ENCODE measurements at places on chromosomes 3 and 15.

DNA sequence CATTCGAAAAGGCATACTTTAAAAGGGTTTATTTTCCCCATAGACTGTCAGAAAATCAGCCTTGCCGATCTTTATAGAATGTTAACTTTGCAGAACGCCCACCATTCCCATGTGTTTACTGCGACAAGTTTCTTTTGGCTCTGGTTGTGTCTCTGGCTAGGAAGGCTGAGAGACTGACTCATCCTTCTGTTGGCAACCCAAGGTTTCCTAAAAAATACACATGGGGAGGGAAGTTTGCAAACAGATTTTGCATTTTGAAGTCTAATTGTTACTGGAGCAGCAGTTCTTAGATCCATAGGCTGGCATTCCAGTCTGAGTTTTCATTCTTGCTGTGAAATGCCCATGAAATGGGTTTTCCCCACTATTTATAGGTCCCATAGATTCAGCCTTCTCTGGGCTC, 37.9 kb upstream of the MINAR1 start:
- no peak for DNase-seq

DNA sequence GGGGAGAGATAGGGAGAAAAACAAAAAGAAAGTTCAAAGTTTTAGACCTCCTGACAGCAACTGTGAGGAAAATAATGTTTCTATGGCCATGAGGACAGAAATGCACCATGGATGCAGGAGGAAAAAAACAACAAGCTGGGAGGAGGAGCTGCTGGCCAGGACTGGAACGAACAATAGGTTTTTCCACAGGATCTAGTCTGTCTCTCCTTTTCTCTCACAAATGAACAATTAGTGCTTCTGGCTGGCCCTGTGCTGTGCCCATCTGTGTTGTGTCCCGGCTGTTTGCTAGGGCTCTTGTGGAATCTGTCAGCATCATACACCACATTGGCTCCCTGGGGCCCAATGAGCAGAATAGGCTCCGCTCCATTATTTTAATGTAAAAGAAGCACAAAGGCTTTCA, 15.2 kb downstream of the GK5 start:
- DNase-seq, result no peak

DNA sequence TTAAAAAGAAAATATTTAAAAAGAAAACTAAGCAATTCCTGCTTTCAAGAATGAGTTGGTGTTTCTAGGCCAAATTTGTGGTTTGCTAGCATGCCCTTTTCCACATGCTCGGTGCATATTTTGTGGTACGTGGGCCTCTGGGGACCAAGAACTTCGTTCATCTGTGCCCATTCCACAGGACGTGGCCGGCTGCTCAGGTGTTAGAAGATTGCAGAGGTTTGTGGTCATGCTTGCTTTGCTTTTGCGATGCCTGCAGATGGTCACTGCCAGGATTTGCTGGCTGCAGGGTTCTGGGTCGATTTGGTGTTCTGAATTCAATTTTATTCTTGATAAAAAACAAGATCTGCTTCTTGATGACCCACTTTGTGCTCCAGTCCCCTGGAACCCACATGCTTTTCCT, 7.5 kb downstream of the PSTPIP1 start:
- no peak for DNase-seq

DNA sequence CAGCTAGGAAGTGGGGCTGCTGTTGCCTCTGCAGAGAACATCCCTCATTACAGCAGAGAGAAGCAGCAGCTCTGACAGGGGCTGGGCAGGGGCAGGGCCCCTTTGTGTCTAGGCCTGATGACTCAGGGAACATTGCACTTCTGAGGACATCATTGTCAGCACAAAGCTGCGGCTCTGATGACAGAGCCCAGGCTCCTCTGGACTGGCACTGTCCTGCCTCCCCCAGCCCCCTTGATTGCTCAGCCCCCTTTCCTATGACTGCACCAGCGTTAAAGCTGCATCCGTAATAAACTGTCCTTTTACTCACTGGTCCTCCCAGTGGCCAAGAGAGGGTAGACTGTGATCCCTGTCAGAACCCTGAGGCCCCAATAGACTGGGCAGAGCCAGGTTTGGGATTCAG, 18.3 kb downstream of the TRH start:
- DNase-seq, result no peak

DNA sequence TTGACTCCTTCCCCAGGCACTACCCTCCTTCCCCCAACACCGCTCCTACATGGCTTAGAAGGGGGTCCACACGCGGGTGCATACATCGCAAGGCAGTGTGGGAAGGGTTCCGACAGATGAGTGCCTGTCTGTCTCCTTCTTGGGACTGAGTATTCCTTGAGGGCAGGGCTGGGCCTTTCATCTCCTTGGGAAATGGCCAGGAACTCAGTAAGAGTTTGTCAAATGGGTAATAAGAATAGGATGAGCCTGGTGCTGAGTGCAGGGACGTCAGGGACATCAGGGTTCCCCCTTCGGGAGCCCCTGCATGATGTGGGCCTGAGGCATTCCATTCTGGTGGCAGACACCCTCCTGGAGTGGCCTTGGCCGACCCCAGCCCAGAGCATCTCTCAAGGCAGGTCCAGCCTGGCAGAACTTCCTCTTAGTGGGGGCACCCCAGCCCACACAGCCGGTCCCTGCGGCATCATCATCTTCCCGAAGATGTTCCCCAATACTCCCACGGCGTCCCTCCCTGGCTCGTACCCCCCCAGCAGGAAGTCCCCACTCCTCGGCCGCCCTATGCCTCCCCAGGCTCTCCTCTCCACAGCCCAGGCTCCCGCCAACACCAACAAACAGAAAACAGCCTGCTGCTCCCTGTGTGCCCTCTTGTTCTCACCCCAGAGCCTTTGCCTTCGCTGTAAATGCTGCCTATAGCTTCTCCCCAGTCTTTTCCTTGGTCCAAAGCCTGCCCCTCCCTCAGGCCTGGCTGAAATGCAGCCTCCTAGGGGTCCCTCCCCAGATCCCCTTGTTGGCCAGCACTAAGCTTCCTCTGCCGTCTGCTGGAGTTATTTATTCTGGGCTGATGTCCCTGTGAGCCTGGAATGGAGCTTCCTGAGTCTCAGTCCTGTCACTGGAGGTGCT, 67.5 kb upstream of the LCTL start:
- no peak for DNase-seq

DNA sequence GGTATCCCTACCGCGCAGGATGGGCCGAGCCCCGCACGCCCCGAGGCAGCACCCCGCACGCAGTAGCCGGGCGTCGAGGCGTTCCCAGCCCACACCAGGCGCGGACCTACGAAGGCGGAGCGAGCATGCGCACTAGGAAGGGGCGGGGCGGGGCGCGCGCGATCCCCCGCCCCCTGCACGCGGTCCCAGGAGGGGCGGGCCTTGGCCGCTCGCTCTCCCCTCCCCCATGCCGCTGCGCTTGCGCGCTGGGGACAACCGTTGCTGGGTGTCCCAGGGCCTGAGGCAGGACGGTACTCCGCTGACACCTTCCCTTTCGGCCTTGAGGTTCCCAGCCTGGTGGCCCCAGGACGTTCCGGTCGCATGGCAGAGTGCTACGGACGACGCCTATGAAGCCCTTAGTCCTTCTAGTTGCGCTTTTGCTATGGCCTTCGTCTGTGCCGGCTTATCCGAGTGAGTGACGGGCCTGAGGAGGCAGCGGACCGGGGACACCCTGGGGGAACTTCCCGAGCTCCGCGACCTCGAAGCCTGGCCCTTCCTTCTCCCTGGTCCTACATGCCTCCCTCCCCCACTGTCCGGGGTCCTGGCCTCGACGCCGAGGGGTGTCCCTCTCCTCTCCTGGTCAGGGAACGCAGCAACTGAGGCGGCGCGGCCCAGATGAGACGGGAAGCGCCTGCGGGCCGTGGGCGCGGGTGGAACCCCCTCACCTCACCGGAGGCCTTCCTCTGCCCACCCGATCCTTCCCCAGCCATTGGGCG, at the start of gene SPESP1:
Gene SPESP1 (plus strand): TSS at position 258 of the 755 bp plus-strand sequence. CDS start 129 bp downstream, at position 387.
- no peak for DNase-seq

DNA sequence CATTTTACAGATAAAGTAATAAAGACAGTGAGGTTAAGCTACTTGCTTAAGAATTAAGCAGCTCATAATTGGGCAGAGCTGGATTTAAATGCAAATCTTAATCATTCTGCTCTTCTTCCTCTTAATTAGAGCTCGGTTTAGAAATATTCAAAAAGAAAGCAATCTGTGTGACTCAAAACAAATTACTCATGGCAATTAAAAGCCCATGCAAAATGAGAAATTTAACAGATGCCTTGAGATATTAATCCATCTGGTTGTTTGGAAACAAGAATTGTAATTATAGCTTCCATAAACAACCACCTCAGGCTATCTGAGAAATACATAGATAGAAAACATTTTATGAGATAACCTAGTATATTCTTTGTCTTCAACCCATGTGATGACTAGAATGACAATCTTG, 44.2 kb upstream of the DCBLD2 start:
- DNase-seq, result no peak

DNA sequence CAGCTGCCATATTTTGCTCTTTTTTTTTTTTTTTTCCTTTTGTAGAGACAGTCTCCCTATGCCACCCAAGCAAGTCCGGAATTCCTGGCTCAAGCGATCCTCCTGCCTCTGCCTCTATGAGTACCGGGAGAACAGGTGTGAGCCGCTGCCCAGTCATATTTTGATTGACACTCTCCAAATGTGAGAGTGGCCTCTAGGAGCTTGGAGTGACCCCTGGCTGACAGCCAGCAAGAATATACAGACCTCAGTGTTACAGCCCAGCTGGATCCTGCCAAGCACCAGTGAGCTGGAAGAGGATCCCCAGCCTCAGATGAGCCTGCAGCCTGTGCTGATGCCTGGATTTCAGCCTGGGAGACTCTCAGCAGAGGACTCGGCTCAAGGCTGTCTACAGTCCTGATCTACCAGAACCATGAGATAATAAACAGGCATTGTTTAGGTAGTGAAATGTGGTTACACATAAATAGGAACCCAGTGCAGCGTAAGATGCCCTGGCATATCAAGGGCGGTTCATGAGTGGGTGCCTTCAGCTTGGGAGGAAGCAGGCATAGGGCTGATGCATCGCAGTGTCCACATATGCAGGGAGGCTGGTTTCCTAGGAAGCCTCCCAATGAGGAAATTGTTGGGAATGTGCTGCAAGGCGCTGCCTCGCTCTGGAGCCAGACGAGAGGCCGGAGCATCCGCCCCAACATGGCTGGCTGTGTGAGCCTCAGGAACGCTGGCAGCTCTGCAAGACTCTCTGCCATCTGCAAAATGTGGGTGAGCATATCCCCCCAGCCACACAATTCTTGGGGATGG, 38.9 kb upstream of the ATP10A start:
- DNase-seq, result no peak

DNA sequence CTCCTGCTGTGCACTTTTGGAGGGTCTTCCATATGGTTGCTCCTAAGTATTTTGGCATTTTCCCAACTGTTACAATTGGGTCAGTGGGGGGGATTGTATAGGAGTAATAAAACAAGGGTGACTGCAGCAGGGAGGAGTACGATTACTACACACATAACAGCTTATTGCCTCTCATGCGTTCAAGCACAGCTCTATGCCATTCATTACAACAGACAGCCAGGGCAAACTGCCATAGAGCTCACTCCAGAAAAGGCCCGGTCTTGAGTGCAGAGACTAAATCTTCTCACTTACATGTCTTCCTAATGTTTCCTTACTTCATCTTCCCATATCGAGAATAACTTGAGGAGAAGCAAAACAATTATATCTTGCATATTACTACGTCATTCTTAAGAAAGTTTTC, 1.4 kb upstream of the CHMP2B start:
- no peak for DNase-seq

GRCh38 chr3:143825513-143825912, 22.8 kb downstream of the SLC9A9 start:
- DNase-seq, result no peak

- DNase-seq, result no peak
Measured at GRCh38 chr3:52270252-52270754, 8.1 kb downstream of the WDR82 start.

- no peak for DNase-seq
Measured at GRCh38 chr15:27134481-27134880, 163.5 kb downstream of the GABRG3 start.

DNA sequence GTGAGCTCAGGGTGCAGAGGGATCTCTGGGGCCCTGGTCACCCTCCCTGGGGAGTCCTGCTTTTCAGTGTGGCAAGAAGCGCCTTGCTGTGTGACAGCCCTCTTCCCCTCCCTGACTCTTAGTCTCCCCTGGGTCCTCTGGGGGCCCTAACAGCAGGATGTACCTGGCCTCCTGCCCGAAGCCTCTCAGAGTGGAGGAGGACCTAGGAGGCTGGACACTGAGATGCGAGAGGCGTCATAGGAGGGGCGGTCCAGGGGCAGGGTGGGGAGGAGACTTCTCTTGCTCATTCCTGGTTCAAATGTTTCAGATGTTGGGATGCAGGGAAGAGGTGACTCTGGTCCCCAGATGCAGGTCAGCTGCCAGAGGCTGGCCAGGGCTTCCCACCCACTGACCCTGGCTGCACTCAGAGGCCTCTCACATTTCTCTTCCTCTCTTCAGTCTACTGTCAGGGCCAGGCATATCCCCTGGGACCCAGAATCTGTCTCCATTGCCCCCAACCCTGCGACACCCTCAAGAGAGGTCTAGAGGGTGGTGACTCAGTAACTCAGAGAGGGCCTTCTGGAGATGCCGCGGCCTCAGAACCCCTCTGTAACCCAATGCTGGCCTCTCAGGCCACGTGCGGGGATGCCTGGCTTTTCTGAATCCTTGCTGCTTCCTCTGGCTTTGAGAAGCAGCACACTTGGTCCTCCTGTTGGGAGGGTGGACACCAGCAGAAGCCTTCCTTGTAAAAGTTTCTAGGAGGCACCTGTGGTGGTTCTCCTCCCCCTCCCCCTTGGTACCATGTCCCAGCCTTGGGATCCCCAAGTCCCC, 25.9 kb downstream of the SNX33 start:
- DNase-seq, result no peak

DNA sequence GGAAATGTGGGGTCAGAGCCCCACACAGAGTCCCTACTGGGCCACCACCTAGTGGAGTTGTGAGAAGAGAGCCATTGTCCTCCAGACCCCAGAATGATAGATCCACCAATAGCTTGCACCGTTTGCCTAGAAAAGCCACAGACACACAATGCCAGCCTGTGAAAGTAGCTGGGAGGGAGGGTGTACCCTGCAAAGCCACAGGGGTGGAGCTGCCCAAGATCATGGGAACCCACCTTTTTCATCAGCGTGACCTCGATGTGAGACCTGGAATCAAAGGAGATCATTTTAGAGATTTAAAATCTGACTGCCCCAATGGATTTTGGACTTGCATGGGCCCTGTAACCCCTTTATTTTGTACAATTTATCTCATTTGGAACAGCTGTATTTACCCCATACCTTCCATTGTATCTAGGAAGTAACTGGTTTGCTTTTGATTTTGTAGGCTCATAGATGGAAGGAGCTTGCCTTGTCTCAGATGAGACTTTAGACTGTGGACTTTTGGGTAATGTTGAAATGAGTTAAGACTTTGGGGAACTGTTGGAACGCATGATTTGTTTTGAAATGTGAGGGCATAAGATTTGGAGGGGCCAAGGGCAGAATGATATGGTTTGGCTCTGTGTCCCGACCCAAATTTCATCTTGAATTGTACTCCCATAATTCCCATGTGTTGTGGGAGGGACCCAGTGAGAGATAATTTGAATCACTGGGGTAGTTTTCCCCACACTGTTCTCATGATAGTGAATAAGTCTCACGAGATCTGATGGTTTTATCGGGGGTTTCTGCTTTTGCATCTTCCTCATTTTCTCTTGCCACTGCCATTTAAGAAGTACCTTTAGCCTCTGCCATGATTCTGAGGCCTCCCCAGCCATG, 49.0 kb downstream of the CD200 start:
- no peak for DNase-seq

All from stimulated activated CD8-positive, alpha-beta memory T cell treated with anti-CD3 and anti-CD28 coated beads, Interleukin-2, amount 100 ng/mL, for 1 hour (primary cell).